OCI-M1 (cell line): ENCODE measurements at places on chromosomes 16 and 17.
A peak's percentile ranks its signal among the peaks of the same experiment; 100 is the strongest.

DNA sequence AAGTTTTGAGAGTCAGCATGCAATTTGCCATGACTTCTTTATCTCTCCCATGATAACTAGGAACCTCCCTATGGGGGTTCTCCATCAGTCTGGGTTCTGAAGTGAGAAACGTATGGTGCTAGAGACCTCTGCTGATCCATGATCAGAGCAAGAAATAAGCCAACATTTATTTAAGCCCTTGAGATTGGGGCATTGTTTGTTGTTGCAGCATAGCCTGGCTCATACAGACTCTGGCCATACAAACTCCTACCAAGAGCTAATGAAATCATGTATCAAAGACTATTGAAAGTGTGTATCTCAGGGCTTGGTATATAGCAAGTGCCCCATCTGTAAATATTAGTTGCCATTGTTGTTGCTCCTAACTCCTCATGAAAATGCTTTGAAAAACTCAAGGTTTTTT is 233.9 kb downstream of the MAF start:
- no peak for DNase-seq

DNA sequence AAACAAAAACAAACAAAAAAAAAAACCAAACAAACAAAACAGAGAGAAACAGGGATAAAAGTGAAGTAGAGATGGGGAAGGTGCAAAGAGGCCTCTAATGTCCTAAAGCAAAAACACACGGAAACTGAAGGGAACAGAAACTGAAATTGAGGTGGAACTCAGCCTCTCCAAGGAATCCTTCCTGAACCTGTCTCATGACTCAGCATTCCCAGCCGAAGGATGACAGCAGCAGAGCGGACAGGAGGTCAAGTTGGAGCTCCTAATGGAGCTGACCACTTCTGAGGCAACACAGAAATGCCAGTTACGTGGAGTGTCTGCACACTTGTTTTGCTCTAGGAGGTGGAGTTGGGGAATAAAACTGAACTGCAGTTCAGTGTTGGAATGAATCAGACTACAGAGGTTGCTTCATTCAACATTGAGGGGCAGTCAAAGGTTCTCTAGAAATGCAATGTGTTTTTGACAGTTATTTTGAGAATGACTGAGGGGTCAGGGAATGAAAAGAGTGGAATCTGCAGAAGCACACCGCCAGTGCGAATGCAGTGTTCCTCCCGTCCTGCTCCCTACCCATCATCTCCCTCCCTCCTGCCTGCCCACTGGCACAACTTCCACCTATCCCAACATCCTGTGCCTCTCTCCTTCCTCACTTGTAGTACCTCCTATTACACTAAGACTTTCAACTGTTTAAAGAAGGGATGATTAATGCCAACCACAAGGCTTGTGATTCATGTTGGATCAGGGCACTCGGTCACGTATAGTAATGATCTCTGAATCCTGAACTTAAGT is 6.3 kb downstream of the UBE2O start:
- no peak for DNase-seq

DNA sequence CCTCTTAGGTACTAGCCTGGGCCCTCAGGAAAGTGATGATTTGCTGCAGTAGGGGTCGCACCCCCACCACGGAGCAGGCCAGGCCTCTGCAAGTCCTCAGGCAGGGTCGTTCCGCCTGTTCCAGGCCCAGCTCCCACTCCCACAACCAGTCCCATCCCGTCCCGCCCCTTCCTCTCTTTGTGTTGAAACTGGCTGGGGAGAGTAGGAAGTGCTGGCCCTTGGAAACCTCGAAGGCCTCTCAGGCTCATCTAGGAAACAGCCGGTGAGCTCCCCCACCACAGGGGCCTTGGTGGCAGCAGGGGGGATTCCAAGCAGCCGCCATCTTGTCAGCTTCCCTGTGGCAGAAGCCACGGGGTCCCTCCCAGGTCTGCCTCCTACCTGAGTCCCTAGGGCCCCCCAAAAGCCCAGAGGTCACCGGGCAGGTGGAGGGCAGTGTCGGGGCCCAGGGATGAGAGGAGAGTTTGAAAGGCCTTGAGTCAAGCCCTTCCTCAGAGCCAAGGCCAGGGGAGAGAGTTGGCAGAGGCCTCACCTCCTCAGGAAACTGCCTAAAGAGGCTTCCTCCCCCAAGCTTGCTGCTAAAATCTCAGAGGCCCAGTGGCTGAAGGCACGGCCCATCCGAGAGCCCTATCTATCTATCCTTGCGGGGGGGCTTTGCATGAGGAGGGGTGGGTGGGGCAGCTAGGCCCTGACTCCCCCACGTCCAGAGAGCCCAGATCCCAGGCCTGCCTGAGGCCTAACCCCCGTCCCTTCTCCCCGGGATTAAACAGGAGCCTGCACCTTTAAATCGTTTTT is 22.2 kb downstream of the MMP15 start:
- DNase-seq, result no peak

- no peak for DNase-seq
Measured at GRCh38 chr17:73932216-73932749, 271.2 kb upstream of the RPL38 start.

DNA sequence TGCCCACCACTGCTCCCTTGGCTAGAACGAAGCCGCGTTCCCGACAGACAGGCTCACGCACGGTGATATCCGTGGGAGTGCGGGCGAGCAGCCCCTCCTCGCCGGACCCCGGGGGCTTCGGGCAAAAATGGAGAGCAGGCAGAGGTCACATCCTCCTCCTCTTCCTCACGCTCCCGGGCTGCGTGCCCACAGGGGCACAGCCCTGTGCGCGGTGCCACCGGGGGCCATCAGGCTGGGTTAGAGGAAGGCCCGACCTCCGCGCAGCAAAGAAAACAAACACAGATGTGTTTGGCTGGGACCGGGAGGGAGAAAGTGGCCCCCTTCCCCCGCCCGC is 519 bp upstream of the NTN1 start:
- DNase-seq, result no peak

DNA sequence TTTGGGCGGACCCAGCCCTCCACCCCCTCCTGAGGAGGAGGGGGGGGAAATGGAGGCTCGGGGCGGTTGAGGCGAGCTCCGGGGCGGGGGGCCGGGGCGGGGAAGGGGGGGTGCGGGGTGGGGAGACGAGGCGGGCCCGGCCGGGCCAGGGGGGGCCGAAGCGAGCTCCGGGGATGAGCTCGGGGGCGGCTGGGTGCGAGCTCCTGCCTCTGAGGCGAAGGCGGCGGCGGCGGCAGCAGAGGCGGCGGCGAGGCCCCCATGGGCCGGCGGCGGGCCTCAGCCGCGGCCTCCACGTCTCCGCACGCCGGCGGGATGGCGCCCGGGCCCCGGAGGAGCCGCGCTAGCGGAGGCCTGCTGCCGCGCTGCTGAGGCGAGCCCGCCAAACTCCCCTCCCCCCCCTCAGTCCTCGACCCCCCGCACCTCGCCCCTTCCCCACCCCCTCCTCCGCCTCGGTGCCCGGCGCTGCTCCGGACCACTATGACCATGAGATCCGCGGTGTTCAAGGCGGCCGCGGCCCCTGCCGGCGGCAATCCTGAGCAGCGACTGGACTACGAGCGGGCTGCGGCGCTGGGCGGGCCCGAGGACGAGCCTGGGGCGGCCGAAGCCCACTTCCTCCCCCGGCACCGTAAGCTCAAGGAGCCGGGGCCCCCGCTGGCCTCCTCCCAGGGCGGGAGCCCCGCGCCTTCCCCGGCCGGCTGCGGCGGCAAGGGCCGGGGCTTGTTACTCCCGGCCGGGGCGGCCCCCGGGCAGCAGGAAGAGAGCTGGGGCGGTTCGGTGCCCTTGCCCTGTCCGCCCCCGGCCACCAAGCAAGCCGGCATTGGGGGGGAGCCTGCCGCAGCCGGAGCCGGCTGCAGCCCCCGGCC is 596 bp downstream of the MSL1 start:
- DNase-seq, result peak; percentile 62

DNA sequence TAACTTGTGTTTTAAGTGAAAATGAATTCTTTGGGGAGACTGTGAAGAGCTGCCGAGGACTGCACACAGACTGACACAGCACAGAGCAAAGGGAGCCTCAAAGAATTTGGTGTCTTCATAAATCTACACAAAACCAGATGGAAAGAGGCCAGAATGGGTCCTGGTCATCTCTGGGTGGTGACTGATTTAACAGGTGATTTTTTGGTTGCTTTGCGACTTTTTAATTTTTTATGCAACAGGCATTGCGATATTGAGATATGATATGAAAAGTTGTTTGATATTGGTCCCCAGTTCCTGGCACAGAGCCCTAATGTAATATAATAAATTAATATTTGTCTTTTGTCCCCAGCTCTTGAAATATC is 12.6 kb upstream of the EIF1 start:
- peak; percentile 53 for DNase-seq

GRCh38 chr17:6753006-6753445 is 2.8 kb upstream of the XAF1 start:
- peak; percentile 86 for DNase-seq

- DNase-seq, result peak; percentile 34
Measured at GRCh38 chr16:11298143-11298900, 17.2 kb upstream of the PRM1 start.

GRCh38 chr16:21264571-21265036 is 13.5 kb downstream of the CRYM start:
- DNase-seq, result no peak

DNA sequence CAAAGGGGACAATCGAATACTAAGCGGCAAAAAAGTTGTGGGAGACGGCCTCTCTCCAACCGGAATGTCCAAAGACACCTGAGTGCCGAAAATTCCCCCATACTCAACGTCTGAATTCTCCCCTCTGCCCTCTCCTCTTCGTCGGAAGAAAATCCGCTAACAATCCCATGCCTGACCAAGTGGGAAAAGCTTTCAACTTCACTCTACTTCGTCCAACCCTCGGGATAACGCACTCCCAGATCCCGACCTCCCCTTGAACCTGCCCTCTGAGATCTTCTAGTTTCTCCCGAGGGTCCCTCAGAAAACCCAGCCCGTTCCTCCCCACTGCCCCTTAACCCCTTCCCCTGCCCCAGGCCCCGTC is 961 bp downstream of the AMFR start:
- no peak for DNase-seq

GRCh38 chr16:59148056-59148768 is 414.1 kb upstream of the GOT2 start:
- no peak for DNase-seq

DNA sequence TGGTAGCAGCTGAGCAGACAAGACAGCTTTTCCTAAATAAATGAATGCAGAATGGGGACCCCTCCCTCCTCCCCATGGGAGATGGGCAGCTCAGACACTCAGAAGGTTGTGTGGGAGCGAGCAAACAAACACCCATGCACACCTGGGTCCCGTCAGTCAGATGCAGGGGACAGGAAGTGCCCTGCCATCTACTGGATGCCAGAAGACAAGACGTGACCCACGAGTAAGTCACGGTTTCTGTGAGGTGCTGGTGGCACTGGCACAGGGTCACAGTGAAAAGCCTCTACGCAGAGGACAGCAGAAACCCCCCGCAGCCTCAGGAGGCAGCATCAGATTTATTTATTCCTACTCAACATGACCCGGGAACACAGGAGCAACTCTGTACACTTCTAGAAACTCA is 8.4 kb downstream of the HBQ1 start:
- no peak for DNase-seq
